ENCODE measurements at places on chromosomes 16 and 17. TPM values are rescaled to one million over a fixed set of nuclear protein-coding genes. Genes with fewer than 3 reads are reported as not detected.

Gene SLC12A3
- not detected for total RNA-seq

Gene ITGB4
- total RNA-seq, result 1.8 TPM

Gene CLEC3A
- not detected for total RNA-seq

Gene EMC6
- 69.4 TPM for total RNA-seq

Gene TMEM92
- 0.47 TPM for total RNA-seq

Gene DLX3
- total RNA-seq, result not detected

Gene KRTAP2-3
- not detected for total RNA-seq

Gene SHCBP1
- 43.9 TPM for total RNA-seq

Gene RFFL
- total RNA-seq, result 23.5 TPM

DNA sequence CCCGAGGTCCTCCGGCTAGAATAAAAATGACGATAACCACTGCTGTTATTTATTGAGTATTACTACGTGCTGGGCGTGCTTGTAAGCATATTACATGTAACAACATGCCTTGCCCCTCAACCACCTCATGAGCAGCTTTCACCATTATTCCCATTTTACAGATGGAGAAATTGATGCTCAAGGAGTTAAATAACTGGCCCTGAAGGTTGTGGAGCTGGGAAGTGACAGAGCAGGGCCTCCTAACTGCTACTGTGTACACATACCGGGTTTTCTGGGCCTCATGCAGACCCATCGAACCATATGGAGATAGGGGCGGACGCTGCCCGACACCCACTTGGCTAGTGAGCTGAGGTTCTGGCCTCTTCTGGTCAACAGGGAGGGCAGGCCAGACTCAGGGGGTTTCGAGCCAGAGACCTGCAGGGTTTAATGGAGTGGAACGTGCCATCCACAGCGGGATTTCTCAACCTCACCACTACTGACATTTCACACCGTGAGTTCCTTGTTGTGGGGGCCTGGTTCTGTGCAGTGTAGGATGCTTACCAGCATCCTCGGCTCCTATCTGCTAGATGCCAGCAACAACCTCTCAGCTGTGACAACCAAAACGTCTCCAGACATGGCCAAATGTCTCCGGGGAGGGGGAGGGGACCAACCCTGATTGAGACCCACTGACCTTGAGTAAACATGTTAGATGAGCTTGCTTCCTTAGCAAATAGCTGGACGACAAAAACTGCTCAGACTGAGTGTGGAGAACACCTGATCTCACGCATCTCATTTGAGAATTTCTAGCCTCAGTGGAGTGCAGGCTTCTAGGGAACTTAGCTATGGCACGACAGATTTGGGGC lies 432.0 kb downstream of the SLC39A11 start:
- no peak for DNase-seq

- DNase-seq, result peak; percentile 64
Measured at GRCh38 chr17:2854143-2855055, 58.2 kb downstream of the RAP1GAP2 start.

DNA sequence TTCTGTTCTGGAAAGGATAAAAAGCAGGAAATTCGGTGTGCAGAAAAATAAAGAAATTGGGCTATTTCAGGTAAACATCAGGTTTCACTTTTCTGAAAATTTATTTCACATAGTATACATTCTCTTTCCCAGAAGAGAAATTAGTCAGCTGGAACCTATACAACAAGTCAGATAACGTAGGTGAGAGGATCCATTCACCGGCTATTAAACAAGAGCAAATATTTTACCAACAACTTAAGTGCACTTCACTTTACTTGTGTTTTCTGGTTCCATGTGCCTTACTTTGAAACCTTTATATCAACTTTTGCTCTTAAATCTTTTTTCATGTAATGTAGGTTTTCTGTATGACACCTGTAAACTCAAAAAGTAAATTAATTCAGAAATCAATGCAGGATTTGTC lies 839.7 kb downstream of the CDH11 start:
- DNase-seq, result no peak

DNA sequence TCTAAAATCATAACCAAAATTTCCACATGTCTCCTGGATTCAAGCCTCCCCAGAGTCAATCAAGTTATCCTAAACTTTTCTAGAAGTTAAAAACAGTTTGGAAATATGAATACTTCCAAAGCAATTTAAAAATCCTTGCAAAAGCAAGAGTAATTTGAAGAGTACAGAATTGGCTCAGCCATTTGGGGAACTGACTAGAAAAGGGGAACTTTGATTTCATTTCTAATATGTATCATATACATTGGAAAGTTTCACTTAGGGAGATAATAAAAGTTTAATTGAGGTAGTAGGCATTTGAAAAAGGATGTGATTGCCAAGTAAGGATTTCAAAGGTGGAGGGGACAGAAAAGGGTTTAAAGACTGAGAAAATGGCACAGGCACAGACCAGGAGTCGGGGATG lies 9.0 kb upstream of the SLFN12L start:
- DNase-seq, result no peak

GRCh38 chr16:24255456-24256371 lies at the start of gene CACNG3:
Gene CACNG3, plus strand, starts transcription at chr16:24256335. Its CDS starts 420 bp downstream, at chr16:24256755.
- DNase-seq, result peak; percentile 89

Data from activated CD4-positive, alpha-beta T cell treated with anti-CD3 and anti-CD28 coated beads, Interleukin-2, amount 10 ng/mL, durations not matched to agents 24 days and 14 days (primary cell).